ENCODE measurements at places on chromosomes 12 and 14.

GRCh38 chr12:92356425-92356824 lies 210.8 kb upstream of the BTG1 start:
- DNase-seq = no peak

DNA sequence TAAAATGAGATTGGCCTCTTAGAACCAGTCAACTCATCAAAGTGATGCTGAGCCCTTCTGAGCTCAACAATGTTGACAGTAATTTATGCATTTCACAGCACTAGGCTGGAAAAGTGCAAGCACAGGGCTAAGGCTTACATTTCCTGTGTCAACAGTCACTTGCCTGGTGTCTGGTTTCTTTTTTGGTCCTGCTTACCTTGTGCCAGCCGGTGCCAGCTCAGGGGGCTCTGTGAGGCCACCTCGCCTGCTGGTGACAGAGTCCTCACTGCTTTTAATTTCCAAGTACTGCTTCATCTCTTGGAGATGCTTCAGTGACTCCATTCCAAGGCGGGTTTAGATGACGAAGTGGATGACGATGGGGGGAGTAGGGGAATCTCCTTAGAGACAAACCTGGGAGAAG lies 53.1 kb upstream of the KCNA1 start:
- no peak for DNase-seq

DNA sequence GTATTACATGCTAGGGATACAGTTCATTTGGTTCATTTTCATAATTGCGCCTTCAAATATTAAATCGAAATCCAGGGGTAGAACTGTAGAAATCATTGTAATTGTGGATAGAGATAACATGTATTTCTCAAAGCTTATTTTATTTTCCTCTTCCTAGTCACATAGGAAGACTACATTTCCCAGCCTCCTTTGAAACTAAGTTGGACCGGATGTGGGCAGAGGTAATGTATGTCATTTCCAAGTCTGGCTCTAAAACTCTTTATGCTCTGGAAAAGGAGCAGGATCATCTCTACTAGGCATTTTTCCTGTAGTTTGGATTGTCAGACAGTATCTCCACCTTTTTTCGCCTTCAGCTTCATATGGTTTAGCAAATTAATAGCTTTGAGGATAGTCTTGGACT lies 70.1 kb upstream of the CRY1 start:
- DNase-seq = no peak

DNA sequence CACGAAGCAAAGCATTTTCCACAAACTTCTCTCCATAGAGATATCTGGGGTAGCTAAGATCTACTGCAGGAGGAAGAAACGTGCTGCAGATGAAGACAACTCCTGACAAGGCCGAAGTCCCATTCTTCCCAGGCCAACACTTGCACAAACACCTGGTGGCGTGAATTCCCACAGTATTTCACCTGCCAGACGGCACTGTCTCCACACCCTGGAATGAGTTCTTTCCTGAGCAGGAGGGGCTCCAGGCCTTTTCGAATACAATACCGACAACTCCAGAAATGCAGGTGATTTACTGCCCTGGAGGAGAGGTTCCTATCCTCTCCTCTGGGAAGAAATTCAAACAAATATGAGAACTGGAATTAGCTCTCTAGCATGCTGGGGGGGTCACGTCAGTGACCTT lies 179.9 kb downstream of the MON2 start:
- no peak for DNase-seq

DNA sequence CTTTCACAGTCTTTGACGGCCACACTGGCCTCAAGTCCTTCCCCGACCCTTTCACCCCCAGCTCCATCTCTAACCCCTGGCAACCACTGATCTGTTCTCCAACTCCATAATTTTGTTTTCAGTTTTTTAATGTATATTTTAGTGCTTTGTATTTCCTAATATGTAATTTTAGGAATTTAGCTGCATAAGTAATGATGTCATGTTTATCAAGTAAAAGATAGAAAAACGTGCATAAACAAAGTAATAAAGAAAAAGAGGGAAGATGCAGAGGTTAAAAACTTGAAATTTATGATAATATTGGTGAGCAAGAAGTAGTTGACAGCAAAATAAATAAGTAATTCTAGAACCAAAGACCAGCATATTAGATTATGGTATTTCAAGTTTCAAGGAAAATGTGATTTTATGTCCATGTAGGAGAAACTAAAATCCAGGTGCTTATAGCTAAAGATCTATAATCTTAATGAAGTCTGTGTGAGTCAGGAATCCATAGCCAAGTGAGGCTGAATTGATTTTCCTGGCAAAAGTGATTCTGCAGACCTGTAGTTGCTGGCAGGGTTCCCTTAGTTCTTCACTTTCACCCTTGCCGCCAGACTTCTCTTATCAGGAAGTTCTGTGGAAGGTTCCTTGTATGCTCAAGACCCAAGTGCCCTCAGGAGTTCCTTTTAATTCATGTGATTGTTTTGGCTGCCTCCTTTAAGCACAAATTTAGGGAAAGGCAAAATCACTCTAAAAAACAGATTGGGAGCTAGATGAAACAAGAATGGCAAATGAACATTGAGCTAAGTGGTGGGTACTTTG lies 24.4 kb downstream of the FBXW8 start:
- no peak for DNase-seq
